DND-41 (cell line): ENCODE measurements at places on chromosomes 5 and 9.

- H3K4me3 ChIP-seq = no peak overlapping the region
- DNase-seq = peak; percentile 7
- no peaks in the 10 kb centered on the region for H3K36me3 ChIP-seq
- H3K4me1 ChIP-seq = no peaks in the 10 kb centered on the region
- no peaks in the 10 kb centered on the region for H3K27me3 ChIP-seq
Measured at GRCh38 chr9:123679330-123679987, 250.5 kb downstream of the DENND1A start.

GRCh38 chr9:73889023-73889422 is 608.1 kb upstream of the RORB start:
- no peak for DNase-seq
- H3K4me3 ChIP-seq = no peak overlapping the region
- no peak overlapping the region for H3K27ac ChIP-seq
- no peaks in the 10 kb centered on the region for H3K36me3 ChIP-seq
- H3K4me1 ChIP-seq = 0 out of 2 replicates have a peak, but pooled peaks cover 5% of the 10 kb centered on the region
- H3K27me3 ChIP-seq = no peaks in the 10 kb centered on the region

GRCh38 chr5:101969742-101970141 is 326.3 kb downstream of the SLCO4C1 start:
- H3K4me1 ChIP-seq = no peaks in the 10 kb centered on the region
- H3K27ac ChIP-seq = no peak overlapping the region
- H3K36me3 ChIP-seq = no peaks in the 10 kb centered on the region
- no peak overlapping the region for H3K4me3 ChIP-seq

DNA sequence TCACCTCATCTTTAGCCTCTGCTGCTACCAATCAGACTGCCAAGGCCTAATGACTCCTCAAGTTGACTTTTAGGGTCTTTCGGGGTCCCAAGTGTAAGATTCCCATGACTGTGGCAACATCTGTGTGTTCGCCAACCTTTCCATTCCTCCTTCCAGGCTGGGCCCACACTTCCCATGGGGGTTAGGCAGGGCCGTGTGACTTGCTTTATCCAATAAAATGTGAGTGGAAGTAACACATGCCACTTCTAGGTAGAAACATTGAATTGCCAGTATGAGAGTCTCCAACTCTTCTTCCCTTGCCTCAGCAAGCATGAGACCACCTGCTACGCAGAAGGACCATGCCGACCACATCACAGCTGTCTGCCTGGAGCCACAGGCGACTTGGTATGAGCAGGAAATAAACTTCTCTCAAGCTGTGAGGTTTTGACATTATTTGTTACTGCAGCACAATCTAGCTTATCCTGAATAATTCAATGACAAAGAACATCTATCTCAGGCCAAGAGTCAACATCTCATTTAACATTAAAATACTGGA is 190.4 kb upstream of the IER5L start:
- peak; percentile 38 for DNase-seq
- H3K27me3 ChIP-seq = no peaks in the 10 kb centered on the region
- no peaks in the 10 kb centered on the region for H3K4me1 ChIP-seq
- H3K27ac ChIP-seq = no peak overlapping the region

DNA sequence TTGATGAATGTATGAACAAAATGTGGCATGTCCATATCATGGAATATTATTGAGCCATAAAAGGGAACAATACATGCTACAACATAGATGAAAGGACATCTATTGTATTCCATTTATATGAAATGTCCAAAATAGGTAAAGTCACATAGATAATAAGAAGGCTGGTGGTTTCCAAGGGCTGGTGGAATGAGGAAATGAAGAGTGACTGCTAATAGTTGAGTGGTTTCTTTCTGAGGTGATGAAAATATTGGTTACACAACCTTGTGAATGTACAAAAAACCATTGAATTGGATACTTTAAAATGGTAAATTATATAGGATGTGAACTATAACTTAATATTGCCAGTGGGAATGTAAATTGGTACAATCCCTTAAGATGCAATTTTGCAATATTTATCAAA is 5.2 kb downstream of the ARSB start:
- H3K27ac ChIP-seq = no peak overlapping the region
- no peak overlapping the region for H3K4me3 ChIP-seq
- DNase-seq = no peak
- no peaks in the 10 kb centered on the region for H3K36me3 ChIP-seq
- H3K27me3 ChIP-seq = no peaks in the 10 kb centered on the region

DNA sequence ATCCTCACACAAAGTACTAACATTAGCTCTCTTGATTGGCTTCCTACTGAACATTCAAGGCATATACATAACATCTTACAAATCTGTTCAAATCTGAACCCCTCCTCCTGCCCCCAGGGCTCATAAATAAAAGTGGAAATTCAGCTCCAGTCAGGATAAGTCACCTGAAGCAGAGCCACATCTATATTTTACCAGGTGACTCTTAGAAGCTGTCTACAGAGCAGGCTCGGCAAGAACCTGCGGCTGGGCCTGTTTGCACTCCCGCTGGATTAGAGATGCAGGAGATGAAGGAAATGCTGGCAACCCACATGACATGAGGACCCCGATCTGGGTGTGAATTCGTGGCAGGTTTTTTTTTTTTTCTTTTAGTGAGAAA is 3.0 kb upstream of the CPLX2 start:
- H3K36me3 ChIP-seq = no peaks in the 10 kb centered on the region
- H3K27ac ChIP-seq = no peak overlapping the region
- H3K4me1 ChIP-seq = no peaks in the 10 kb centered on the region
- H3K4me3 ChIP-seq = no peak overlapping the region
- no peak for DNase-seq
- H3K27me3 ChIP-seq = no peaks in the 10 kb centered on the region

GRCh38 chr5:89246252-89246651 is 363.3 kb upstream of the MEF2C start:
- H3K27ac ChIP-seq = no peak overlapping the region
- no peak overlapping the region for H3K4me3 ChIP-seq
- no peaks in the 10 kb centered on the region for H3K4me1 ChIP-seq
- no peaks in the 10 kb centered on the region for H3K36me3 ChIP-seq

DNA sequence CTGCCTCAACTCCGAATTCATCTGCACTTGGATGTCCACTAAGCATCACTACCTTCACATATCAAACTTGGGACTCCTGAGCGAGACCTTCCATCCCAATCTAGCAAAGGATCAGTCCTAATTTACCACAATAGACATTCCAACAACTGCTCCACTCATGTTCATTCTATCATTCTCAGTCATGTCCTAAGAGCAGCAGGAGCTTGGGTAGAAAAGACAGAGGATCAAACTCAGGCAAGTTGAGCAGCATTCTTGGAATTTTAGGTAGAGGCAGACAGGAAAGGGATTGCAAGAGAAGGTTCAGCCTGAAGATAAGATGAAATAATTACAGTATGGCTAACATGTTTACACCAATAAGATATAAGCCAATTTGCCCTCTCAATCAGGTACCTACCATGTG is 51.7 kb downstream of the AUH start:
- H3K4me1 ChIP-seq = no peaks in the 10 kb centered on the region
- no peaks in the 10 kb centered on the region for H3K36me3 ChIP-seq
- no peak overlapping the region for H3K4me3 ChIP-seq
- no peak for DNase-seq
- H3K27me3 ChIP-seq = no peaks in the 10 kb centered on the region

DNA sequence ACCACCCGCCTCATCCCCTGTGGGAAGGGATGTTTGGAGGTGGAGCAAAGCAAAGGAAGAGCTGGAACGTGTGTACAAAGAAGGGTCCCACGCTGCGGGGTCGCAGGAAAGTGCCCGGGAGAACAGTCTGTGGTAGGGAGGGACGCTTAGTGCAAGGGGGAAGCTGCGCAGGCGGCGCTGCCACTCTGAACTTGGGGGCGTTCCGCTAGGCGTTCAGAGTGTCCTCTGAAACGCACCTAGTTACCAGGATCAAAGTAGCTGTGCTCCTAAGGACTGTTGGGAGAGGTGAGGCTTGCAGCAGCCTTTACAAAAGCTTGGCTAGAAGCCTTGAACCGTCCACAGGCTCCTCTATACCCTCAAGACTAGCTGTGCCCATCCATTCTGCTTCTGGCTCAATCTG is 29.3 kb upstream of the PDE8B start:
- DNase-seq = no peak
- no peaks in the 10 kb centered on the region for H3K4me1 ChIP-seq
- H3K27ac ChIP-seq = no peak overlapping the region
- no peaks in the 10 kb centered on the region for H3K27me3 ChIP-seq

DNA sequence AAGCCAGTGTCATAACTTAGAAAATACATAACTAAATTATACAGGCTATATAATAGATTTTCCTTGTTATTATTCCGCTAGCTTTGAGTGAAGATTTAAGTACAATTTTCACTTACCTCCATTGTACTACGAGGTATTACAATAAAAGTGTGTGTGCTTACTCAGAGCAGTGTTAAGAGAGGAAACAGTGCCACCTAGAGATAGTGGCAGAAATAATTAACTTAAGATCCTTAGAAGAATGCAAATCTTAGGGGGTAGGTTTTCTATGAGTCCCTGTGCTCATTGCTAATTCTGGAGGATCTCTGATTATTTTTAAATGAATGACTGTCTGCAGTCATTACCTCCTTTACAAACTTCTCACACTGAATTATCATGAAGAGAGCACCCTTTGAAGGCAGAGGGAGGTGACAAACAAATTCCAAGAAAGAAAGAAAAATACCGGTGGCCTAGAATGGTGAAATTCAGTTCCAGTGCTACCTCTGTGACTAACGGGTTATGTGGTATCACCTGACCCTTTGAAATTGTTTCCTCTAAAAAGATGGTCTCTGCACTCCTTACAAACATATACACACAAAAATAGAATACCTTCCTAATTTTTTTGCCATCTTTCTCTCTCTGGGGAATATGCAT is 379.8 kb downstream of the TRIM36 start:
- no peaks in the 10 kb centered on the region for H3K36me3 ChIP-seq
- H3K4me1 ChIP-seq = no peaks in the 10 kb centered on the region
- peaks cover 3% of the 10 kb centered on the region for H3K27me3 ChIP-seq
- DNase-seq = no peak
- no peak overlapping the region for H3K27ac ChIP-seq
- H3K4me3 ChIP-seq = no peak overlapping the region

- H3K4me3 ChIP-seq = peak overlapping the region; percentile 94; the same call in 1 of the 2 replicates
- H3K4me1 ChIP-seq = peaks cover 33% of the 10 kb centered on the region
- H3K27ac ChIP-seq = peak overlapping the region; percentile 92
- peaks cover 15% of the 10 kb centered on the region for H3K27me3 ChIP-seq
- peak; percentile 26 for DNase-seq
Measured at GRCh38 chr9:134066526-134066912, 1.3 kb downstream of the BRD3 start.

DNA sequence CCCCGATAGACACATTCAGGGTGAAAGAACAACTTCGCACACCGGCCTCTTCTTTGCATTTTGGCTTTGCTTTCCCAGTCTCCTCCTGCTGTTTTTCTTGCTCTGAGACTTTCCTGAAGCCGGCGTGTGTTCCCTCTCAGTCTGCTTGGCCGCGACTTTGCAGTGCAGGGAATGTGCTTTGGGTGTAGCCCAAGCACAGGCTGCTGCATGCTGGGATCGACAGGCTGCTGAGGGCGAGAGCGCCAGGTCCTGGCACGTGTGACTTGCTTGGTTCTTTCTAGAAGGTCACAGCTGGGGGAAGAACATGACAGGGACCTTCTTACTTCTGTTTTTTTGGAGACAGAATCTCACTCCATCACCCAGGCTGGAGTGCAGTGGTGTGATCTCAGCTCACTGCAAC is 40.6 kb downstream of the TENT4A start:
- no peak overlapping the region for H3K27ac ChIP-seq
- peaks cover 98% of the 10 kb centered on the region for H3K36me3 ChIP-seq

DNA sequence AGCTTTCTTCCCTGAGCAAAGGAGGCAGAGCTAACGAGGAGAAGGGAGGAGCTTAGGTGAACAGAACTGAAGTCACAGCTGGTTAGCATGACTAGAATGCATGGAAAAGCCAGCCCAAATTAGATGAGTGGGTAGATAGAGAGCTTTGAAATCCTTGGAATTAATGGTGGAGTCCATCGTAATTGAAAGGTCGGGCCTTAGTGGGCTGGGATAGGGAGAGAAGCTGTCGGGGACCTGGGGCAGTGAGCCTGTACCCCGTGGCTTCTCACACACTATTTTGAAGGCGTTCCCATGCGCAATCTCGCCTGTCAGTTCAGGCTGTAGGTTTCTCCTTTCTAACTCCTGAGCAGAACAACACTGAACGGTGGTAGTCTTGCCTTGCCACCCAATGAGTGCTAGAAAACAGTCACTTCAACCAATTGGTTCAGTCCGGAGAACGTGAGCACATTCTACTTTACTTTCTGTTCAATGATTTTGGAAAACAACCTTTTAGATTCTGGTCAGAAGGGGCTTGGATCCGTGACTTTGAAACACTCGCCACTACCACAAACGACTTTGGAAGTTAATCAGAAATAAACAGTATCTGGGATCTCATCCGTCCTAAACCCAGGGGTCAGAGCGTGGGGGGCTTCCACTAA is 655 bp upstream of the RAI14 start:
- H3K4me3 ChIP-seq = no peak overlapping the region
- no peak for DNase-seq
- no peaks in the 10 kb centered on the region for H3K4me1 ChIP-seq

GRCh38 chr5:146680846-146681584 is 165.0 kb upstream of the GPR151 start:
- H3K36me3 ChIP-seq = no peaks in the 10 kb centered on the region
- no peak overlapping the region for H3K27ac ChIP-seq
- H3K4me1 ChIP-seq = no peaks in the 10 kb centered on the region
- DNase-seq = no peak

GRCh38 chr5:170508036-170508435 is 4.2 kb downstream of the KCNIP1 start:
- no peak for DNase-seq
- H3K4me3 ChIP-seq = no peak overlapping the region
- no peak overlapping the region for H3K27ac ChIP-seq
- H3K36me3 ChIP-seq = no peaks in the 10 kb centered on the region

GRCh38 chr9:14396171-14396570 is 82.2 kb upstream of the NFIB start:
- no peaks in the 10 kb centered on the region for H3K36me3 ChIP-seq
- DNase-seq = no peak
- no peaks in the 10 kb centered on the region for H3K27me3 ChIP-seq
- H3K27ac ChIP-seq = no peak overlapping the region

GRCh38 chr5:18023275-18023674 is 389.0 kb downstream of the TAF11L14 start:
- no peak for DNase-seq
- H3K27ac ChIP-seq = no peak overlapping the region
- H3K4me3 ChIP-seq = no peak overlapping the region

GRCh38 chr5:59264639-59265245 is 628.8 kb downstream of the PDE4D start:
- H3K4me3 ChIP-seq = no peak overlapping the region
- H3K27ac ChIP-seq = no peak overlapping the region
- H3K27me3 ChIP-seq = no peaks in the 10 kb centered on the region
- DNase-seq = no peak
- no peaks in the 10 kb centered on the region for H3K4me1 ChIP-seq

- DNase-seq = peak; percentile 76
- H3K27me3 ChIP-seq = no peaks in the 10 kb centered on the region
- H3K36me3 ChIP-seq = peaks cover 50% of the 10 kb centered on the region
Measured at GRCh38 chr5:157266286-157267007, 524 bp downstream of the CYFIP2 start.
